Stimulated activated CD4-positive, alpha-beta T cell treated with anti-CD3 and anti-CD28 coated beads, Interleukin-15, amount 100 ng/mL, for 1 hour (primary cell): ENCODE measurements at places on chromosomes 4 and X.

GRCh38 chr4:102638621-102639020, 122.1 kb downstream of the MANBA start:
- DNase-seq, result no peak

- no peak for DNase-seq
Observed at GRCh38 chrX:39609941-39610340, 487.8 kb downstream of the BCOR start.

DNA sequence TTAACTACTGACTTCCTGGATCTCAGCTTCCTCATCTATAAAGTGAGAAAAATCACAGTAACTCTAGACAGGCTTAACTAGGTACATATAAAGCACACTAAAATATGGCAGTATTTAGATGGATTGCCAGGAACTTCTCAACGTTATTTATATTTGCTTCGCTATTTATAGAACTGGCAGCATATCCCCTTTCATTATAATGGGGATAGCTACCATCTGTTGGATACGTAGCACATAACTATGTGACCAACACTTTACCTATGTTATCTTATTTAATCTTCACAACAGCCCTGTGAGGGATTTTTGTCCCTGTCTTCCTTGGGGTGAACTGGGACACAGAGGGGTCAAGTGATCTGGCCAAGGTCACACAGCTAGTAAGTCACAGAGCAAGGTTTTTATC, 64.6 kb downstream of the ENPEP start:
- no peak for DNase-seq

- no peak for DNase-seq
Observed at GRCh38 chr4:129335818-129336217, 239.9 kb downstream of the C4orf33 start.

DNA sequence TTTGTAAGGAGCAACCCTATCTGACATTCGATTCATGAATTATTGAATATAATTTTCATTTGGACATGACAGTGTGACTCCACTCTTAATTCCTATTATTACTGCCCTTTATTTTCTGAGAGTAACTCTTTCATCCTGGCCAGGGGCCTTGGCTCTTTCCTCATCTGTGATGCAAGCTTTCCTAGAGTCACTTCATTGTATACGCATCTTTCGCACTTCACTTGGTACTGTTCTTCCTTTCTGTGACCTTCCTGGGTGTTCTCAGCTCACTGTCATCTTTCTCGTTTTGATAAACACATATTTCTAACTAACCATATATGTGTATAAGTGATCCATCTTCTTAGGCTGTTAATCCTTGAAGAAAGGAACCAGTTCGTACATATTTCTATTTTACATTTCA, 160.3 kb downstream of the PDGFC start:
- DNase-seq, result no peak

DNA sequence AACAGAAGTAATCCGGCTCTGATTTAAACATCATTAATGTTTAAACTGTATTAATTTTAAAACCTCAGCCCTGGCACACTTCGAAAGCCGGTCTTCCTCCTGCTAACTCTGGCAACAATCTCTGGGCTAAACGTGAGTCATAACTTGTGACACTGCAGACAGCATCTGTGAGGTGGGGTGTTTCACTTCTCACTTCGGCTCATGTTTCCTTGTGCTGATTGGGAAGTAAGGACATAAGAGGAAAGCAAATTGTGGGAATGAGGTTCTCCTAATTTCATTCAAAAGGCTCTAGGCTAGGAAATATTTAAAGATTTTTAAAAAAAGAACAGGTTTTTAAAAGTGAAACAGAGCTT, 139.9 kb upstream of the USP9X start:
- no peak for DNase-seq
